Activated CD4-positive, alpha-beta T cell treated with anti-CD3 and anti-CD28 coated beads, Interleukin-2, amount 50 U/mL, for 1 hour (primary cell): ENCODE measurements at places on chromosomes 11 and 22.

- DNase-seq: no peak
These were observed 1.6 kb downstream of the SLN start for GRCh38 chr11:107710301-107710700.

GRCh38 chr11:108498816-108499408, 728 bp upstream of the POGLUT3 start:
- DNase-seq: no peak

DNA sequence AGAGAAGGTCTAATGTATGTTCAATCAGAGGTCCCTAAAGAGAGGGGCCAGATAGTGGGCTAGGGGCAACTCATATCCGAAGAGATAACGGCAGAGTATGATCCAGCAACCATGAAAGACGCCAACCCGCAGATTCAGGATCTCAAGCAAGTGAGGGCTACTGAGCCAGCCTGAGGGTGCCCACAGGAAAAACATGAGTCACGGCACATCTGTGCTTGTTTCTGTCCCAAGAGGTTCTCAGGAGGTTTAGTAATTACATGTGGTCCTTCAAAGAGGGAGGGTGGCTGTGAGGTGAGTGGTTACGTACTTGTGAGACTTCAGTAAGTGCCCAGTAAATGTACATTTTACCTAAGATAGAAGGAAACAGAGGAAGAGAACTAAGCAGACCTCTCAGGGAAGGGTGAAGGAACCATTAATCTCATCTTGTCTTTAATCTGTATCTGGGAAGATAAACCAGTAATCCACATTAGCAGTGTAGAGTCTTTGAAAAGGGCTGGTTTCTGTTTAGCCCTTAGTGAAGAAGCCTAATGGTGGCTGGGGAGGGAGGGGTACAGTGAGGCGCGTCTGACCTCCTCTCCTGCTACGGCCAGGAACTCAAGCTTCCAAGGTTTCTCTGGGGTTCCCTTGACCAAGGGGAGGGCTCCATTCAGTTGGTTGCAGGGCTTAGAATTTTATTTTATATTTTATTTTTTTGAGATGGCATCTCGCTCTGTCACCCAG, 10.2 kb downstream of the SIRT3 start:
- DNase-seq: no peak

DNA sequence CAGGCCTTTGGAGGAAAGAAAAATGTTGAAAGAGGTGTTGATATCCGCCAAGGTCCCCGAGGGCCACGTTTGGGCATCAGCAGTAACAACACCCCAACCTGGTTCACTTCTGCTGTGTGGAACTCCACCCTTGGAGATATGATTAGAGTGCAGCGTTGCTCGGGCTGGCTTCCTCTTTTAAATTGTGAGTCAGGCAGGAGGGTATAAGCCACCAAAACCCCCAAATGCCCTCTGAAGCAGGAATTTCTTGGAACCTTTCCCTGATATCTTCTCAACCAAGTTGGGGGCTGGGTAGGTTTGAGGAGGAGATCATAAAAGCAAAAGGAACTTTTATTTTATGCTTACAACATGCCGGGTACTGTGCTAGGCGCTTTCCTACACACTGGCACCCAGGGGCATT, 6.4 kb upstream of the C11orf96 start:
- DNase-seq: no peak

DNA sequence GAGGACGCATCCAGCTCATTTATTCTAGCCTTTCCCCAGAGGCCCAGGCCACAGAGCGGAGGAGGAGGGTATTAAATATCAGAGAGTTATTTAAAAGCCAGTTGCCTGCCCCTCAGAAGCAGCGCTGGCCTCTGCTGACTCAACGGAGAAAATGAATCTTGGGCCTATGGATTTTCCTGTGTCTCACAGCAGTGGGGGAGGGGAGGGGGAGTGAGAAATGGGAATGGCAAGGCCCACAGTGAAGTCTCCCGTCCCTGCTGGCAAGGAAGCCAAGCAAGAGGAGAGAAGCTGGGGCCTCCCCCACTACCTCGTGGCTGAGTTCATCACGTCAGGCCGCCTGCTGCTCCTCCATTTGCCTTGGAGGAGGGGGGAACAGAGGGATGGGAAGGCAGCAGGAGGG, 4.5 kb upstream of the TPBGL start:
- DNase-seq: no peak

DNA sequence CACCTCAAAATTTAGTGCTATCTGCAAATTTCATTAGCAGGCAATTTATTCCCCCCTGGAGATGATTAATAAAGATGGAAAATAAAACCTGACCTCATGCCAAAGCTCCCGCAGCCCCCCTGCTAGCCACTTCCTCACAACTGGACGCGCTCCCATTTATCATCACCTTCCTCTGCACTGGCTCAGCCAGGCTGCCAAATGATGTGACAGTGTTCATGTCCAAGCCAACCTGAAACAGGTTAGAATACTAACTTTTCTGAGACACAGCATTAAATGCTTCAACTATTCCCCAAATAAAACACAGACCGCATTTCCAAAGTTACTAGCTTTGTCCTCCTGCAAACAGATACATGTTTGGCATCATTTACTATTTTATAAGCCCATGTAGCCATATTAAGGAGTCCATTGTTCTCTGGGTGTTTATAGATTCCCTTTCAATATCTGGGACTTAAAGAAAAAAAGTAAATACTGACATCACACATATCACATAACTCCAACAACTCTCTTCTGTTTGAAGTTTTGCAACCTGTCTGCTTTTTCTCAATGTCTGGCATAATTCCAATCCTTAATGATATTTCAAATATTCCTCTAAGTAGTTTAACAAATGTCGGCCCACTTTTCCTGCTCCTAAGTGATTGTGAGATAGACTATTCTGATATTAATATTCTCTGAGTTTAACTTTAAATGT, 829.7 kb upstream of the FAT3 start:
- DNase-seq: no peak

DNA sequence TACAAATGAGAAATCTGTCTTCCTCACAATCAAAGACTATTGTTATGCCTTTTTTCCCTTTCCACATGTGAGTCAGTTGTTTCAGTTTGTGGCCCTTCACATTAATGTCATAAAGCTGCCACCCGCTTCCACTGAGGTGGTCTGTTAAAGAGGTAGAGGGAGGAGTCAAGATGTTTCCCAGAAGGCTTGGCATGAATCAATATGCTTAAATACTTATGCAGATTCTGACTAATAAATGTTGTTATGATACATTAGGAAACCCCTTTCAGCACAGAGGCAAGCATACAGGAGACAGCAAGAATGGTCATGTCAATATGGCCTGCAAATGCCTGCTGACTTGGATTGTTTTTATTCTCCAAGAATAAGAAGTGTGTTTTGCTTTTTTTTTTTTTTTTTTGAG, 6.5 kb downstream of the RTN3 start:
- no peak for DNase-seq

GRCh38 chr11:76628408-76628947, 42.1 kb downstream of the LRRC32 start:
- DNase-seq: no peak

DNA sequence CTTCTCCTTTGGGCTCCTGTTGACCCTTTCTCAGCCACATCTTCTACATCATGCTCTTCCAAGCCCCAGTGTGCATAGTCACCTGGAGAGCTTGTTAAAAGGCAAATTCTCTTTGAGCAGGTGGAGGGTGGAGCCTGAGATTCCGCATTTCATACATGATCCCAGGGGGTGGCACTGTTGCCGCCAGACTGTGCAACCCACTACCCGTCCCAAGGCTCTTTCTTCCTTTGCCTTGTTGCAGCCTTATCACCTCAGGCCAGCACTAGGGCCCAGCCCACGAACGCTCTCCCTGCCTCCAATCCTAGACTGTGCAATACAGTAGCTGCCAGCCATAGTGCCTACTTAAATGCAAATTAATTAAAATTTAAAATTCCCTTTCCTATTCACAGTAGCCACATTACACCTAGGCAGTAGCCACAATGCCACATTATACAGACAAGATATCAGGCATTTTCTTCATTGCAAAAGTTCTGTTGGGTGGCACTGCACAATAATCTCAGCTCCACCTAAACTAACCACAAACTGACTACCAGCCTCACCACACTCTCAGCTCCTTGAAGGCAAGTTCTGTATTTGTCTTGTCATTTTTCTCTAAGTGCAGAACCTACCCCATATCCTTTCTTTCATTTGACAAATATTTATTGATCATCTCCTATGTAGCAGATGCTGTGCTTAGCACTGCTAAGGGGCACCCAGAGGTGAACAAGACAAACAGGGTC, 4.6 kb upstream of the KCNJ5 start:
- DNase-seq: no peak

- DNase-seq: no peak
These were observed 20.8 kb downstream of the CECR2 start for GRCh38 chr22:17390087-17390486.

DNA sequence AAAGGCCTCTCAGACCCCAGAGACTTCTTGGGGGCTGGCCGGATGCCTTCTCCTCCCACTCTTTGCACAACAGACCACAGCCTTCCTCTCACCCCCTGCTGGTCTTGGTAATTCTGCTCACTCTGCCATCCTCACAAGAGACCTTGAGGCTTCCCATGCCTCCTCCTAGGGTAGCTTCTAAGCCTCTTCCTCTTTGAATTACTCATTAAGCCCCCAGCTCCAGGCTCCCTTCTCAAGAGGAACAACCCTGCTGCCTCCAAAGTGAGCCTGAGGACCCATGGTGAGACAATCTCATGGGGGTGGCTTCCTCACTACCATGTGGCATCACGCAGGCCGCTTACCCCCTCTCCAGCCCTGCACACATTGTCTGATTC, 184.6 kb upstream of the SYT13 start:
- DNase-seq: no peak

DNA sequence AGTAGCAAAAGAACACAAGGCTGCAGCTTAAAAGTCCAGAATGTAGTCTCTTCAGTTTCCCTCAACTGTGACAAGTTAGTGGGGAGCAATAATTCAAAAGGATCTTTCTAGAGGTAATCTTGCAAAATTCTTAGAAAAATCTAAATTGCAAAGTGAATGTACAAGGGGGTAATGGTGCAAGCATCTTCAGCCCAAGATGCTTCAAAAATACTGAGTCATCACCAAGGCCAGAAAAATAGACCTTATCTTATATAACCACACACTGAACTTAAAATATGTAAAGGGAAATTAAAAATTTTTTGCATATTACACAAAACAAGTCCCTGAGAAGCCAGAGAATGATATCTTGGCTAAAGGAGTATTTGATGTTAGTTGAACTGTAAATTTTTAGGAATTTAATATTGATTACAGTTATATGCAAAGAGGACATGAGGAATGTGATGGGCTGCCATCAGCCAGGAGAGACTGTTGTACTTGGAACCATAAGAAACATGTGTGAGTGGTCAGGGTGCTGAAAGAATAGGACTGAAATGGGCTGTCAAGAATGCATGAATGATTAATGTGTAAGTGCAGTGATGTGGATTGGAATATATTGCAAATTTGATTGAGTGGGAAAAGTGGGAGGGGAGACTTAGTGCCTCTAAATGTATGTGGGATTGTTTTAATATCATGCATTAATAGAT, 85.7 kb upstream of the LIN7C start:
- no peak for DNase-seq

DNA sequence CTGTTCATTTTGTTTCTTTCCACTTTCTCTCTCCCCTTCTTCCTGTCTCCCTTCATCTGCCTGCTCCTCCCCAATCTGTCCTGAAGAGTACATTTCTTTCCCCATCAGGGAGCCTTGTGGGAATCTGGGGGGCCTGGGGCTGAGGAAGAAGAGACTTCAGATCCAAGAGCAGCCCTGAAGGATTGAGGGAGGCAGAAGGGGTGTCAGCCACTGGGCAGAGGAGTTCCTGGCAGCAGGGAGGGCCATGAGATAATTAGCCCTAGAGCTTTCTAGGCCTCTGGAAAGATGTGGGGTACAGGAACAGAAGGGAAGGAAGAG, 24.4 kb upstream of the OAF start:
- no peak for DNase-seq

- no peak for DNase-seq
These were observed 927.3 kb upstream of the RAG2 start for GRCh38 chr11:37525336-37525735.
